Skin of body (tissue), 3 donors: ENCODE measurements at places on chromosomes 5 and 9. TPM values are rescaled to one million over a fixed set of nuclear protein-coding genes. Genes with fewer than 3 reads are reported as not detected.

BNC2 gene
- total RNA-seq: 30.8 TPM

CATSPER3 gene
- not detected for total RNA-seq

IQGAP2 gene
- 43.5 TPM for total RNA-seq

GRCh38 chr5:51657340-51658240 lies 274.3 kb downstream of the ISL1 start:
- DNase-seq: no peak

DNA sequence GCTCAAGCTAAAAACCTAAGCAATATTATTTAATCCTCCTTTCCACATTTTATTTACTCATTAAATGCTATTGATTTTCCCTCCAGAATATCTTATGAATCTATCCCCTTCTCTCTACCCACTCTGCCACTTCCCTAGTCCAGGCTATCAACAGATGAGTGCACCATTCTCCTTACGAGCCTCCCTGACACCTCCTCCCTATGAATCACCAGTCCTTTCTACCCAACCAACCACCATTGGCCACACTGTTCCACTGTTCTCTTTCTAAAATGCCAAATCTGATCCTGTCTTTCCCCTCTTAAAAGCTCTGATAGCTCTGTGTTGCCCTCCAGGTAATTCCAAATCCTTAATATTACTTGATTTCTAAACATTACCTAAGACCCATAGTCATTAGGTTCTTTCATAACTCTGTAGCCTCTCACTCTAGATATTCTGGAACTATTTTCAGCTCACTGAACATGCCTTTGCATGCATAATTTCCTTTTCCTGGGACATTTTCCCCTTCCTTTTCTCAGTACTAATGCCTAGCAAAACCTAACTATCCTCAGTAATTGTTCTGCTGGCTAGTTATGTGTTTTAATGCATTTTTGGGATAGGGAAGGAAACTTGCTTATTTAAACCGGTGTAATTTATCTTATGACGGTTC lies 126.3 kb downstream of the UNC13B start:
- DNase-seq: no peak

- no peak for DNase-seq
Measured at GRCh38 chr5:28517691-28518090, 1479.3 kb upstream of the CDH9 start.

DNA sequence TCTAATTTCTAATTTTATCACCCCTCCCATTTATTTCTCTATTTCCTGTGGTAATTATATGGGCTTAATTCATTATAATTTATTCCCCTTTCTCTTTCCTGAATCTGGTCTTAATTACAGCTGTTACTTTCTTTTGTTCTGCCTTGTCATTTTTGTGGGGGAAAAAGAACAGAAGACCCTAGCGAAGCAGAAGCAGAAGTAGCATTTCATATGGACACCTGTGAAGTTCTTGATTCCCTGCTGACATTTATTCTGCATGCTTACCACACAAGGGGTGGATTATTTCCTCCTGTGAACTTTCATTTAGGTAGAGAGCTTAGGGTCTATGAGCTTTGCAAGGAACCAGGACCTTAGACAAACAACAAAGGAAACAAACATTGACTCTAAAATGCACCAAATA lies 33.3 kb downstream of the GAPT start:
- no peak for DNase-seq

GRCh38 chr5:109987355-109987754 lies 297.6 kb downstream of the MAN2A1 start:
- DNase-seq: no peak

DNA sequence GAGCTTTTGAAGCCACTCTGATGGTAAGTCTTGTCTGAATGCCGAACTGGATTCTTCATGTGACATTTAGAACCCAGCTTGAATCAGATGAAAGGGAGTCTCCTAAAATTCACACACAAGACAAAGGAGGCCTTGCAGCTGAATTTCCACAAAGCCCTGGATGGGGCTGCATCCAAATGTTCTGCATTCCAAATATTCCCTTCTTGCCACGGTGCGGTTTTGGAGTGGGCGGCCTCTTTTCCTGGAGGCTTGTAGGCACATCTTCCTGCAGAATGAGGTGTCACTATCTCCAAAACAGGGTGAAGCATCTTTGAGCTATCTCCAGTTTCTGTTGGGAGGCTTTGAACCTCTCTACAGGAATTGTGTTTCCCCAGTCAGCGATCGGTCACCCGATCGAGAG lies 342.7 kb downstream of the ARHGEF28 start:
- DNase-seq: no peak

DNA sequence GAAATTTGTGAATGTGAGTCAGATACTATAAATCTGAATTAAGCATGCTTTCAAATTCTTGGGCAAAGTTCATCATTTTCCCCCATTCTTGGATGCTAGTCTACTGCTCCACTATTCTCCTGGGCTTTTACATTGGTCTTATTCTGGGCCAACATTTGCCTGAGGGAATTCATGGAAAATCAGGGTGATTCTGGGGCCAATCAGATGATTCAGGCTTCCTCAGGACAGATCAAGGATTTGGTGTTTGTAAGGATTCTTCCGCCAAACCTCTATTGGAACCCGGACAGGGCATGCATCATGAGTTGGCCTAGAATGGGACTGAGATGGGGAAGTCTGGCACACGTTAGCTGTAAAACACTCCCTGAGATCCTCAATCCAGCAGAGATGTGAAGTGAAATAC lies 113.8 kb downstream of the MEF2C start:
- DNase-seq: peak; percentile 28

SLC36A3 gene
- total RNA-seq: not detected

GABRP gene
- total RNA-seq: 31.4 TPM

HMGXB3 gene
- 26.9 TPM for total RNA-seq
